ENCODE measurements at places on chromosomes 11 and 22.

GRCh38 chr11:71309611-71310010 is 57.2 kb upstream of the SHANK2 start:
- DNase-seq, result no peak

- DNase-seq, result no peak
Measured at GRCh38 chr22:31631436-31631835, 30.6 kb downstream of the PISD start.

DNA sequence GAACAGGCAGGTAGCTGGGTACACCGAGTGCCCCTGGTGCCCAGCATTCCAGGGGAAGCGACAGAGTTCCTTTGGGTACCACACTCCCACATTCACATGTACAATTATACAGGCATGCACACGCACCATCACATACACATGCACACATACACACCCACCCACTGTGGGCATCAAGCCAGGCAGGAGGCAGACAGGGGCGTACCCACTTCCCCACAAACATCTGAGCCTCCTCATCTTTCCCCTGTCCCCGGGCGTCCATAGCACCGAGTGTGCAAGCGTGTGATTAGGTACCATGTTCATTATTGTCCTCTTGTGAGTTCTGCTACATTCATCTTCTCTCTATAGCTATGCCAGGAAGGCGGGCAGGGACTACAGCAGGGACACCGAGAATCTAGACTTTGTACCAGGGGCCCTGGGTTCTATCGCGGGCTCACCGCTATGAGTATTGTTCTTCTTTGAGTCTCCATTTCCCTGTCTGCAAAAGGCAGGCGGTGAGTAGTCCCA is 2.1 kb upstream of the CARD10 start:
- DNase-seq, result no peak

DNA sequence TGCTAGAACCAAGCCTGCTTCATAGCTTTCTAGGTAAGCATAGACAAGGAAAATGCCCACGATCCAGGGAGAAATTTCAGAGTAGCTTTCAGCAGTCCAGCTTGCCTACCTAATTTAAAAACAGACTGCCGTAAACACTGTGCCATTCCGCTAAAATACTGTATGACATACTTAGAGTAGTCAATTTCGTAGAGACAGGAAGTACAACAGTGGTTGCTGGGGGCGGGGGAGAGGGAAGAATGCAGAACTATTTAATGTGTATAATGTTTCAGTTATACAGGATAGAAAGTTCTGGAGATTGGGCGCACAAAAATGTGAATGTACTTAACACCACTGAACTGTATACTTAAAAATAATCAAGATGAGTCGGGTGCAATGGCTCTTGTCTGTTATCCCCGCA is 56.7 kb downstream of the C11orf58 start:
- DNase-seq, result no peak

GRCh38 chr11:57230791-57231538 is 6.1 kb downstream of the APLNR start:
- no peak for DNase-seq

DNA sequence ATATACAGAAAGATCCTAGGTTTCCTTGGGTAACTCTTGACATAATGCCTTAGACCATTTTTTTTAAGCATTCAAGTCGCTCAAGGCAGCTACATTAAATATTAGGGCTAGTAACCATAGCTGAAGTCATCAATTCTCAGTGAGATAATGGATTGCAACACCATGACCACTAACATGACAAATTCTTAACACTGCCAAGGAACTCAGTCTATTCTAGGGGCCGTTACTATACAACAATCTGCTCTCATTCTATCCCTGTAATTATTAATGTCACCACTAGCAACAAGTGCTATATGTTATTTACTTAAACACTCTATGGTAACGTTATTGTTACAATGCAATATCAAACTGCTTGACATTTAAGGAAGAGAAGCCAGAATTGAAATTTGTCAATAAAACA is 3.2 kb upstream of the STK33 start:
- peak; percentile 60 for DNase-seq

DNA sequence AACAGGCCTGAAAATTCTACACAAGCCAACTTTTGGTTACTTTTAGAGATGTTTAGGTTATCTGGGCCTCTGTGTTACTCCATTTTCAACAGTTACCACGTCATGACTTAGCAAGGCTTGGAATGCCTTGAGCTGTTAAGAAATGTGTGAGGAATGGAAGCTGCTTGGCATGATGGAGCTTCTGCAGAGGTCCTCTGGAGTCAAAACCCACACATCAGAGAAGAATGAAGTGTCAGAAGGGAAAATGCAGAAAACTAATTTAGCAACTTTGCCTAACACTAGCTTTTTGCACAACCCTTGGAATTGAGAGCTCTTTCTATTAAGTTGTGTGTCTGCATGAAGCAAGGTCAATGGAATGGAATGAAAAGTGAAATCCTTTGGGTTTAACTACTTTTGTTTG is 27.4 kb downstream of the FAT3 start:
- peak; percentile 5 for DNase-seq

DNA sequence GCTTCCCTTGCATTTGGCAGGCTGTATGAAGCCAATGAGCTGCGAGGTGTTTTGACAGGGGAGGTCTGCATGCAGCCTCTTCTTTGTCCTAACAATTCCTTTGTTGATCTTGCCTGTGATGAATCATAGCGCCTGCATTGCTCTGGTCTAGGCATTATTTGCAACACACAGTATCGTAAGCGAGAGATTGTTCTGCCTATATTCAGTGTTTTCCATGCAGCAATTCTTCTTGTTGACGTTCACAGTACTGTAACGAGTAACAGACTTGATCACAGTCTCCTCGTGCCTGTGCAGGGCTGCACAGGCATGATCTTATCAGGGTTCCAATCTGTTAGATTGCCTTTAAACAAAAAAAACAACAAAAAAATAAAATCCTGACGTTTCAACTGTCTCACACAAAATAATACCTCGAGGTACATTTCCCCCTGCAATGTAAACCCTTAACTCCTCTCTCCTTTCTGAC is 13.9 kb upstream of the ADSL start:
- no peak for DNase-seq

- peak; percentile 46 for DNase-seq
Measured at GRCh38 chr11:76005756-76006155, 190.7 kb downstream of the UVRAG start.

GRCh38 chr11:100805506-100806199 is 118.6 kb downstream of the ARHGAP42 start:
- DNase-seq, result peak; percentile 81

- DNase-seq, result no peak
Measured at GRCh38 chr11:13680501-13681264, 12.2 kb downstream of the FAR1 start.

DNA sequence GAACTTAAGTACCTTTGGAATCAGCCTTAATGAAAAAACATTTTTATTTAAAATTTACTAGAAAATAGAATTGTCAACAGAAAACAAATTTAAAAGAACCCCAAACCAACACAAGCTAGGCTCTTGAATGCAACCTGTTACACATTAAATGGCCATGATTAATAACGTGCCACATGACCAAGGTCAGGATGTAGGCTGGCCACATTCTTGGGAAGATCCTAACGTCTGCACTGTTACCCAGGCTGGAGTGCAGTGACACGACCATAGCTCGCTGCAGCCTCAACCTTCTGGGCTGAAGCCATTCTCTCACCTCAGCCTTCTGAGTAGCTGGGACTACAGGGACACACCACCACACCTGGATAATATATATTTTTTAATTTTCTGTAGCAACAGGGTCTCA is 126.4 kb upstream of the APOA1 start:
- DNase-seq, result no peak

GRCh38 chr22:23236440-23237184 is 56.3 kb downstream of the BCR start:
- DNase-seq, result no peak
